SK-N-DZ (cell line): ENCODE measurements at places on chromosomes 7 and 10.

DNA sequence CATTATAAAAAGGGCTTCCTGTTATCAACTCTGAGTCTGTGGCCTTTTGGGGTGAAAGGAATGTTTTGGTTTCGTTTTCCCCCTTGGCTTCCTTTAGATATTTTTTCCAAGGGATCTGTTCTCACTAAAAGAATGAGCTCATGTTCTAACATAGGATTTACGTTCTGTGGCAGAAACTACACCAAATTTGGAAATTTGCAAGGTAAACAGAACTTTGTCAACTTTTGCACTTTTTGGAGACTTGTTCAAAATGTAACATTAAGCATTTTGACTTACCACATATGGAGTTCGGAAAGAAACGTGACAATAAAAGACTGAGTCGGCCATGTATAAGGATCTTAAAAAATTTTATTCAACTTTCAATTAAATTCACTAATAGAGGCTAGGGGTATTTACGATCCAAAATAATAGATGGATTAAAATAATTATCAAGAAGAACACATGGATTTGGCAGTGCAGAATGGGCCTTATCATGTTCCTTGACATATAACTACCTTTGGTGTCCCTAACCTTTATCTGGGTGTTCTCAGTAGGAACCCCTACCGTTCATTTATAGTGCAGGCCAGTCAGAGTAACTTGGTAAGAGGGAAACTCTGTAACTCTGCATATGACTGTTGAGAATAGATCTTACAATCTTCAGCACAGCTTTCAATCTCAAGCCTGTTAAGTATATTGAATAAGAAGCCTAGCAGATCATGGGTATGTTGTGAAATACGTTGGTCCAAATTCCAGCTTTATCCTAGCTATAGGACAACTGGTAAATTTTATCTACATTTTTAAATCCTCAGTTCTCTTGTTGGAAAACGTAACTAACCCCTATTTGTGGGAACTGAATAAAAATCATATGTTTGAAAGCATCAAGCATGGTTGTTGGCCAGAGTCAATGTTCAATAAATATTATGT lies 11.8 kb downstream of the CPED1 start:
- DNase-seq, result no peak

- no peak for DNase-seq
These were observed 1377.4 kb downstream of the XPNPEP1 start for GRCh38 chr10:108545921-108546320.

- DNase-seq, result no peak
These were observed 462.3 kb downstream of the PHTF2 start for GRCh38 chr7:78260826-78261225.

DNA sequence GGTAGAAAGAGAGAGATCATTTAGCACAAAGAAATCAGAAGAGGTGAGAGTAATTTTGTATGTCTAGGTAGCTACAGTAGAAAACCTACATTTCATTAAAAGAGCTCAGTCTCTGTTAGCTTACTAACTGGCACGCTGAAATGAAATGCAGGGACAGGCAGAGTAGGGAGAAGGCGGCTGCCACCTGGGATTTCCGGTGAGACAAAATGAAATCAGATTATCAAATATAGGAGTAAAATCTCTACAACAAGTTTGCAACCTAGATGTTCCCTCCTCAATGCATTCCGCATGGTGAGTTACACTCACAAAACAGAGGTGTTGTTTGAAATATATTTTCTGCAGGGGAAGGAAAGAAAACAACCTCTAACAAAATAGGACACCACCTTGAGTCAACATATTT lies 55.9 kb downstream of the VOPP1 start:
- DNase-seq, result no peak

GRCh38 chr10:70602665-70603448 lies at the start of gene PRF1:
Gene PRF1, minus strand, starts transcription at chr10:70602741. Its CDS starts 1,839 bp downstream, at chr10:70600902.
- no peak for DNase-seq

- DNase-seq, result no peak
These were observed 4.7 kb downstream of the ADAMTS14 start for GRCh38 chr10:70677016-70677415.

DNA sequence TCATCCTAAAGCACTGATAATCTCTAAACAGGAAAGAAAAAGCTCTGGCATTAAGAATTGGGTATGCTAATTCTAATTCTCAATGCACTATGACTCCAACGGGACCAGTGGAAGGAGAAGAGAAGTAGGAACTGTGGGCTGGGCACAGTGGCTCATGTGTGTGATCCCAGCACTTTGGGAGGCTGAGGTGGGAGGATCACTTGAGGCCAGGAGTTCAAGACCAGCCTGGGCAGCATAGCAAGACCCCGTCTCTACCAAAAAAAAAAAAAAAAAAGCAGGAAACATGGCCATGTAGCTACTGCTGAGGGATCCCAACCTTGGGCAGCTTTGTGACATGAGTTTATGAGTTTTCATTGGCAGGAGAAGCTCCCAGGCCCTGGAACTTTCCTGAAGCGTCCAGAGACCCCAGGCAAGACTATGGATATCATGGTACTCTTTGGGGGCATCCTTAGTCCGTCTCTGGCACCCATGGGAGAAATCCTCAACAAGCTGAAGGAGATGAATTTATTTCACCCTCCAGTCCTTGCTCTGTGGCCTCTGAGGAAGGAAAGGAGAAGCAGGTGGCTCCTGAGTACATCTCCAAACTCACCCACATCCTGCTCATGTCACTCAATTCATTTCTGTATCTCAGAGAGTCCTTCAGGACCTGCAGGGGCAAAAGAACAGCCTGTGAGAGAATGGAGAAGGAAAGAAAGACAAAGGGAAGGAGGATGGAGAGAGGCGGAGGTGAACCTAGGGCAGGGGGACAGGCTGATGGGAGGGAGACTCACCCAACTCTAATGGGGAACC lies 99.5 kb downstream of the SPDYE5 start:
- no peak for DNase-seq

- DNase-seq, result no peak
These were observed 157.9 kb upstream of the GRM3 start for GRCh38 chr7:86485827-86486226.

DNA sequence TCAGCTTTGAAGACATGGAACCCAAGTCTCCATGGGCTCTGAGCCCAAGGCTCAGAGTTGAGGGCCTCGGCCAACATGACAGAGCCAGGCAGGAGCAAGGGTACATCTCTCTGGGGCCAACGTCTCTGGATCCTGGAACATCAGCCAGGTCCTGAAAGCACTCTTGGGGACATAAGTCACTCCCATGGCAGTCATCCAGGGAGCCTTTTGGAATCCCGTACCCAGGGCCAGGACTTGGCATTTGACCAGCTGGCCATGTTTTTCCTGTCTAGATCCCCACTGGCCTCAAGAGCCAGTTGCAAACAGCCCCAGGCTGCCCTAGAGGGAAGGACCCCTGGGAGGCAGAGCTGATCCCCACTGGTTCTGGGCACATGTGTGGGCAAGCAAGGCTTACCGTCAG lies 4.3 kb upstream of the CXCL12 start:
- no peak for DNase-seq

DNA sequence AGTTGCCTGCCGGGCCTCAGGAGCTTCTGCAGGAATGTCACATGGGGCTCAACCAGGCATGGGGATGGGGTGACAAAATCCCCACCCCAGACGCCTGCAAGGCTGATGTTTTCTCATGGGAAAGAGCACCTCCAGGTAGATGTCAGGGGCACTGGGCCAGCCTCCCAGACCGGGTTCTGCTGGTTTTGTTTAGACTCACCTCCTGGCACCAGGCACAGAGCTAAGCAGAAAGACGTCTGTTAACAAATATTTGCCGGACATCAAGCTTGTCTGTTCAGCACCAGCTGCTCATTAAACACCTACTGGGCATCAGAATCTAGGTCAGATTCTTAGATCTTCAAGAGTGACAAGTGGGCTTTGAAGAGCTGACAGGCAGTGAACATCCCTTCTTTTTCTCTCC lies 34.9 kb upstream of the TCERG1L start:
- no peak for DNase-seq

DNA sequence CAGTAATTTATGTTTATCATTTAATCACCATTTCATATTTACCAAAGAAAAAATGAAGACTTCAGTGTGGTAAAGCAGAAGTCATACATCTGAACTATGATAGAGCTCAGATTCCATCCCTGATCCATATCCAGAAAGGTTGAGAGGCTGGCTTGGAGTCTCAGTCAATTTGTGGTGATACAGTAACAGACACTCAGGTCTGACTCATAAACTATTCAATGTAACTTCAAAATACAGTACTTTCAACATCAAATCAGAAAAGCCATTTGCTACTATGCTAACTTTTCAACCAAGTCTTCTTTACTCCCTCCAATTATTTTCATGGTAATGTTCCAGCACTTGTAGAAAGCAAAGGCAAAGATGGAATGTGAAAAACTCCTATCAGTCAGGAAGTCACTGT lies 190.4 kb downstream of the HDAC9 start:
- DNase-seq, result no peak

DNA sequence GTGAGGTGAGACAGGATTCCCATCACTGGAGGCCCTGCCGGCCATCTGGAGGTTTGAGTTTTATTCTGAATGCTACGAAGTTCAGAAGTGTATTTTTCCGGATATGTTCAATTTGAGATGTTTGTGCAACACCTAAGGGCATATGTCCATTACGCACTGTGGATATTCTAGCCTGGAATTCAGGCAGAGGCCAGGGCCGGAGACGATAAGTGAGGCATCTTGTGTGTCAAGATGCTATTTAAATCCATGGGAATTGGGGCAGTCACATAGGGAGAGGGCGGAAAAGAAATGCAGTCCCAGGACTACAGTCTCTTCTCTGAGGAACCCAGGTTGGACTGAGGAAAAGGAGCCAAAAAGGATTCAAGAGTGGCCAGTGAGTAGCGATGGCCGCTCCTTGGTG lies 1.9 kb upstream of the SUV39H2 start:
- DNase-seq, result no peak

DNA sequence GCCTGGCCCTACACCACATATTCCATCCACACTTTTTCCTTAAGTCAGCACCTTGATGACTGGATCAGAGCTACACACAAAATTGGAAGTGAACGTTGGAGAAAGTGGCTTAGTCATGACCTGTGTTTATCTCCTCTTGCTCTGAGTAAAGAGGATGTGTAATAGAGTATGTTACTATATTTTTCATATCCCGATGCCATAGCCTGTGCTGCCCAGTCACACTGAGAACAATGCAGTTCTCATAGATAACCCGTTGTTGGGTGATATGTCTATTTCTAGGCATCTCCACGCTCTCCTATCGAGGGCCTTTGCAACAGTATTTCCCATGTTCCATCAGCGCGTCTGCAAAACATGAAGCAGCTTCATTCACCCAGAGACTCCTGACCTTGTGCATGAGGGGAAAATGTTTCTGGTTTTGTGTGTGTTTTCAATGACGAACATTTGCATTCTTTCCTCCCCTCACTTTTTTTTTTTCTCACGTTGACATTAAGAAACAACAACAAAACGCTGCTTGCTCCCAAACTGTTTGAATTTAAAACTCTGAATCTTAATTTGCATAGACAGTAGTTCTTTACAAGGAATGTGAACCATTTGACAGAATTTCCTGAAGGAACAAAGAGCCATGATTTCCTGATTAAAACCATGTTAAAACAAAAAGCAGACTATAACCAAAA lies 43.4 kb downstream of the GRK5 start:
- DNase-seq, result no peak

- no peak for DNase-seq
These were observed 16.9 kb downstream of the ZC3HAV1L start for GRCh38 chr7:139018910-139019309.

DNA sequence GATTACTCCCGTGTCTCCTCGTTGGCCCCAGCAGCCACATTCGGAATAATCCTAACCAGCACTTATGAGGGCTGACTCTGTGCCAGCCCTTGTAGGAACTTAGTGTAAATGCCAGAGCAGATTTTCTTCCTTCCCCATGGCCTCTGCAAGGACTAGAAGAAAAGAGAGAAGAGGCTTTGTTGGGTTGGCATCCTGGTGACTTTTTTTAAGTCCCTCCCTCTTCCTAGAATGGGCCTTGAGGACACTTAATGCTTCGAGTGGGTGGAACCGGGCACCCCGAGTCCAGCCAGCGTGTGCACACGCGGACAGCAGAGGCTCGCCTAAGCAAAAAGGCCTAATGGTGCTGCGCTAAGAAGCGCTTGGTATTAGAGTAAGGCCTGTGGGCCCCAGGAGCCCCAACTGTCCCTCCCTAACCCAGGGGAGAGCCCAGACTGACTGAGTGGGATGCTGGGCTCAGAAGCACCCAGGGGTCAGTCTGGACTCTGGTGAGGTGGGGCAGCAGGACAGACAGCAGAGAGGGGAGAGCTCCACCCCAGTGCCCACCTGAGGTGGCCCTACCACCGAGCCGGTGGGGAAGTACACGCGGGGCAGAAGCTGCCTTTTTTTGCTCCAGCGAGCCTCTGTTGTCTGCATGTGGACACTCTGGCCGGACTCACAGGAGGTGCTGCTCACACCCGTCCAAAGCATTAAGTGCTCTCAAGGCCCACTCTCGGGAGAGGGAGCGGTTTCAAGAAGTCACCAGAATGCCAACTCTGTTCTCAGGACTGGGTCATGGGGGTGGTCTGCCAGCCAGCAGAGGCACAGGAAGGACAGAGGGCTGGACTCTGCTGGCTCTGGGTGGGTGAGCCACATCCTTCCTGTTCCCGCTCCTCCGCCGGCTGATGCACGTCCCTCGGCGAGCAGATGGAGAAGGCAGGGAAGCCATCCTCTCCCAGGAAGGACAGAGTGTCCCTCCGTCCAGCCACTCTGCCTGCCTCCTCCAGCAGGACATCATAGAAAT lies 12.5 kb downstream of the ITPRIP start:
- no peak for DNase-seq

DNA sequence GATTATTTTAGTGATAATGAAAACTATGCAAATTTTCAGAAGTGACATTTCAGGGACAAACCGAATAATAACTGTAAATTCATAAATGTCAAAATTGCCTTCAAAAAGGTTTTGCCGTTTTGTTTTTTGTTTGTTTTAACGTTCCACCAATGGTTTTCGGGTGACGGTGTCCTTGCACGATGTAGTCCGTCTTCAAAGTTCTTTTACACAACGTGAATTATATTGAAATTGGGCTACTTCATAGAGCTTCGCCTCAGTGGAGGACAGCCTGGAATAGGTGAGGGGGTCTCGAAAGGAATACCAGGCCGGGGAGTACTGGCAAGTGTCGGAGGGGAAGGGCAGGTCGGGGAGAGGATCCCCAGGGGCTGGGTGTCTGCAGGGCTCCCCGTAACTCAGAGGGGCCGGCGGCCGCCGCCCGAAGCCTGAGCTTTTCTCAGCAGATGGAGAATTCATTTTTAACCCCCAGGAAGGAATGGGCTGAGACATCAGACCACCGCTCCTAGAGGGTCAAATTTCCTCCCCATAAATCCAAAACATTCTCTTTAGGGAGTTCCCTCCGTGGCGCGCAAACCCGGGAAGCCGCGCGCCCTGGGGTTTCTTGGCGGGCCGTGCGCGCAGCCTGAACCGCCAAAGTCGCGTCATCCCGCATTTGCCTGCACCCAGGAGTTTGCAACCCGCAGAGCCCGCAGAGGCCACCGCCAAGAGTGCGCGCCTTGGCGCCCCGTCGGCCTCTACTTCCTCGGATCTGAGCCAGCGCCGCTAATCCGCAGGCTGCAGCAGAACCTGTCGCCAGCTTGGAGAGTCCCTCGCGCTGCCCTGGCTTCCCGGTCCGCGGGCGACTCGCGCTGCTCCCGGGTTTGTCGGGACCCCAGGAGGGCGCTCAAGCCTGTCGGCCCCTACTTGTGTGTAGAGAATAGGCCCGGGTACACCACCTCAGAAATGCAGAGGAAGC lies 17.3 kb upstream of the EVX1 start:
- DNase-seq, result no peak
